Stimulated activated CD4-positive, alpha-beta T cell treated with anti-CD3 and anti-CD28 coated beads, Interleukin-1b, Interleukin-23, amount 100 ng/mL, for 1 hour (primary cell): ENCODE measurements at places on chromosomes 12 and 14.

DNA sequence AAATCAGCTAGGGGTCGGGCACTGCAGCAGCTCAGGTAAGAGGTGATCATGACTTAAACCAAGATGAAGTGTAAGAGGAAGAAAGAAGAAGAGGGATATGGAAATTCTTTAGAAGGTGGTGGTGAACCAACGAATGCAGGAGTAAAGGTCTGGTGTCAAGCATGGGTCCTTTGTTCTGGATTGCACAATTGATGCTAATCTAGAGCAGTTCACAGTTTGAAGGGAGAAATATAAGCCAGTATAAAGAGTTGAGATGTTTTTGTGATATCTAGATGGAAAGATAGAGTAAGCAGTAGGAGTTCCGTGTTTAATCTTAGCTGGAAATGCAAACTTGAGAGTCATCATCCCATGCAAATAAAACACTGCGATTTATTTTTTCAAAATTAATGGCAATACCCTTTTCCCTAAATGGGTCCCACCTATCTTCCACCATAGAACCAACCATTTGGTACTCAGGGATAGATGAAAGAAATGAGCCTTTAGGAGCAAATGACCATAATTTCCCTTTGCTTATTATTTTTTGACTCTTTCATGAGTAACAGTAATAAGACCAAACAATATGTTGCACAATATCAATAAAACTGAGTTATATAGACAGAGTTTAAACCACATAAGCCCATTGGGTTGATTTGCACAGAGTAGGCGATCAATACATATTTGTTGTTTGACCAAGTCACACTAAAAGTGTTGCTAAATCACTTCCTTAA lies 15.0 kb upstream of the MGP start:
- no peak for DNase-seq

- no peak for DNase-seq
These were observed 506 bp downstream of the ESRRB start for GRCh38 chr14:76376409-76376877.

GRCh38 chr12:92136026-92136730 lies 9.5 kb downstream of the BTG1 start:
- no peak for DNase-seq

- no peak for DNase-seq
These were observed 23.7 kb downstream of the PIGH start for GRCh38 chr14:67576216-67576955.

DNA sequence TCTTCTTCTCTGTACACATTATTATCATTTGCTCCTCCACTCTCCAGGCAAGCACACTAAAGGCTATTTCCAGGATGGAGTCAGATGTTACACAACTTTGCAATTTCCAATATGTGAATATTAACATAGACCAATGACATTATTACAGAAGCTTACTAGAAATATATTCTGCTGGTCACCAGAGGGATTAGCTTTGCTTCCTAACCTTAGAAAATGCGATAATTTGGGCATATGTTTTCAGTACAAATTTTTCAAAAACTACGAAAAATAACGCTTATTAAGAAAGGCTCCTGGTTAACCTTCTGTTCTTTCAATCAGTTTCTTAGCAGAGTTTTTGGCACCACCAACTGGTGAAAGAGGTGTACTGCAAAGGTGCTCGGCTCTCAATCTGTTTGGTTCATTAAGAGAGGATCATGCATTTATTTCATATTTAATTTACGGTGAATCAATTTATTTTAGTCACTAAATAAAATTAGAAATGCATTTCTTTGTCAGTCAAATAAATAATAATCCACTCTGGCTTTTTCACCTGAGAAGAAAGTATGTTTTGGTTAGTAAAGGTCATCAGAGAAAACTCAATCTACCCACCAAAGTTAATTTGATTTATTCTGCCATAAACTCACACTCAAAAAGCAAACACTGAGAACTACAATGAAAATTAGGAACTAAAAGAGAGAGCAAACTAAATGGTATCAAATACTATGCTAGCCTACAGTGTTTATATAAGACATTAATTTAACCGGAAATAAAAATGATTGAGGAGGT lies 39.2 kb downstream of the EFCAB11 start:
- peak; percentile 25 for DNase-seq

- DNase-seq, result no peak
These were observed 15.2 kb upstream of the DLK1 start for GRCh38 chr14:100711493-100711892.

DNA sequence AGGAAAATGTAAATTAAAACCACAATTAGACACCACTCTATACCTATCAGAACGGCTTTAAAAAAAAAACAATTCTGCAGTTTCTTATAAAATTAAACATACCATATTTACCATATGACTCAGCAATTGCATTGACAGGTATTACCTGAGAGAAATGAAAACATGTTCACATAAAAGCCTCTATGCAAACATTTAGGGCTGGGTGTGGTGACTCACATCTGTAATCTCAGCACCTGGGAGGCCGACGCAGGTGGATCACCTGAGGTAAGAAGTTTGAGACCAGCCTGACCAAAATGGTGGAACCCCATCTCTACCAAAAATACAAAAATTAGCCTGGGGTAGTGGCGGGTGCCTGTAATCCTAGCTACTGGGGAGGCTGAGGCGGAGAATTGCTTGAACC lies 41.1 kb downstream of the SPTB start:
- DNase-seq, result no peak

DNA sequence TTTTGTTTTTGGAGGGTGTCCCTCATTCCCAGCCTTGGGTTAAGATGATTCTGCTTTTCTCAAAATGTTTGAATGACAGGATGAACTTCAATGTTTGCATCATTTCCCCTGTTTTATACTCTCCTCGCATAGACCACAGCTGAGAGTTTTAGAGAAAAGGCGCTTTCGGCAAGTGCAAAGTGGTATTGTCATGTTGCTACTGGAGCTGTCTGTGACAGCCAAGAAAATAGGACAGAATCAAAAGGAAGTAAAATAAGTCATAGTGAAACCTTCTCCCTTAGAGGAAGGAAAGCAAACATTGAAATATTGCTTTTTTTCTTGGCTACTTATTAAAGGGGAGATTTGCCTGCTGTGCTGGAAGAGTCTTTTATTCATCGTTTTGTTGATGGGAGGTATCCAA lies 33.5 kb upstream of the ARHGAP5 start:
- DNase-seq, result no peak
